Psoas muscle (tissue), 8 donors: ENCODE measurements at places on chromosomes 12 and 14. TPM values are rescaled to one million over a fixed set of nuclear protein-coding genes. Genes with fewer than 3 reads are reported as not detected.

DNA sequence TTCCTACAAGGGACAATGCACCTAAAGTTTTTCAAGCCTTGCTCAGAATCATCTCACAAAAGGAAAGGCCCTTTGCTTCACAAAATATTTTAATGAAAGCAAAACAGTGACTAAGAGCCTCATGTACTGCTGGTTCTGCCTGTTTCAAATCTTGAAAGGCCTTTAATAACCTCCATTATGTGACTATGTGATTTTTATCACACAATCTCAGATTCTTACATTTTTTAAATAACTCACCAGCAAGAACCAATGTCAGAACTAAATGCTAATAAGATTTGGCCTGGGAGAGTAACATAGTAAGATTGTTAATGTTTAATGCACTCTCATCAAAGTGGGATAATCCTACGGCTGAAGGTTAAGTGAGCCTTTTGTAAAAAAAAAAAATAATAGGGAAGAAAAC is 378.9 kb downstream of the RGS6 start:
- no peak for DNase-seq

DNA sequence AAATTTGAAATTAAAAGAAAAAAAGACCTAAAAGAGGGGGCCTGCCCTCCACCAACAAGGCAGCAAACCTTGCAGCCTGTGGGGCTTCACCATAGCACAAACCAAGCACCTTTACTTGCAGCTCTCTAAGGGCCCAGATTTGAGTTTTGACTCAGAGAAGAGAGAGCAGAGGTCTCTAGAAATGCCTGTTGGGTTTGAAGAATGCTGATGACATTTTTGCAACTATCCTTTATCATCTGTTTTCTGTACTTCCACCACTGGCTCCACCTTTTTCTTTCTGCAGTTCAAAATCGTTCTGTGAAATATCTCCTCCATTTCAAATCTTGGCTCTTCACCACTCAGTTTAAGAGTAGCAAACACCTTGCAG is 83.8 kb upstream of the HMGA2 start:
- no peak for DNase-seq

The TAS2R8 gene
- total RNA-seq: not detected

DNA sequence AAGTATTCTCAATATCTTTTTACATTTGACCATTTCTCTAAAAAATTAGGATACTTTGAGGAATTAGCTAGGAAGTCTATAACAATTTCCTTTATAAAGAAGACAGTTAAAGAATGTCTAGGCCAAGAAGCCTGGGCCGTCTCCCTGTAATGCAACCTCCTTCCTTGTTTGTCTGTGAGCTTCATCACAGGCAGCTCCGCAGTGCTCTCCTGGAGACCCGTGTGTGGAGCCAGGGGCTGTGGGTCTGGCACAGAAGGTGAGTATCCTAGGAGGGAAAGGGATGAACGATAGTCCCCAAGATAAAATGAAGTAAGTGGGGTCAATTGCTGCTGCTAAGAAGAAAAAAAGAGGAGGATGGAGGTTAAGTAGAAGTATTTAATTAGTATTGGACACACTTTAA is 31.8 kb upstream of the ATP23 start:
- DNase-seq: no peak

- peak; percentile 75 for DNase-seq
Observed at GRCh38 chr12:52372216-52373154, 5.2 kb upstream of the KRT85 start.

DNA sequence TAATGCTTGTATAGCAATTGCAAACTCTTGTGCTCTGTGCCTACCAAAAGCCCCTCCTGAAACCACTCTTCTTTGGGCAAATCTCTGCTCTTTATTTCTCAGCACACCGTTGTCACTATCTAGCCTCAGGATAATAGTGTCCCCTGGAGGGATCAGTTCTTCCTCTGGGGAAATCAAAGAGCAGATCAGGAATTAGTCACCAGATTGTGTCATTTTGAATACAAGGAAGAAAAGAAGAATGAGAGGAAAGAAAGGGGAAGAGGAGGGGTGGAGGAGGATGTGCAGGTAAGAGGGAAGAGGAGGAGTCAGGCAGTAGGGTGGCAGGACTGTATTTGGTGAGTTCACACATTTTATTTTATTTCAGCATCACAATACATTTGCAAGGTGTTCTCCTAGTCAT is 256.4 kb downstream of the GRIN2B start:
- DNase-seq: no peak

DNA sequence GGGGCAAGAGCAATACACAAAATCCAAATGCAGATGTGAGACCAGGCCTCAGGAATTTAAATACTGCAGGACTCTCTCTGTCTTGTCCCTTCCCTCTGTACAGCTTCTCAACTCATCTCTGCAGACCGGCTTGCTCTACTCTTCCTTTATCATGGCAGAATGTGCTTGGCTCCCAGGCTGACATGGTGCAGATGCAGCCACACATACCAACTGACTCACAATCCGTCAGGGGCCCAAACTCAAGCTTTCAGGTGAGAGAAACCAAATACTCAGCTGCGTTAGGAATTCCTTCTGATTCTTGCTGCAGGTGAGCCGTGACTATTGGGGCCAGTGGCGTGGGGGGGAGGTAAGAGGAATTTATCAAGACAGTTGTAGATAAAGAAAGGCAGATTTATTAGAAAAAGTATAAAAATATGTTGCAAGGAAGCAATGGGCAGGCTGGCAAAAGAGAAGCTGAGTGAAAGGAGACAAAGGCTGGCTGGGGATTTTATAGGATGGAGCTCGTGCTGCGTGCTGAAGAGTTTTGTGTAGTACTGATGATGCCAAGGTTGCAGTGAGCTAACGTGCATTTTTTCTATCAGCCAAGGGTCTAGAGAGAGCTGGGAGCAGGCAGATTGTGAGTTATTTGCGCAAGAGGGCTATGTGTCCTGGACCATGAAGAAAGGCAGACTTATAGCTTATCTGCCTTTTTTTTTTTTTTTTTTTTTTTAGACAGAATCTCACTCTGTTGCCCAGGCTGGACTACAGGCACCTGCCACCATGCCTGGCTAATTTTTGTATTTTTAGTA is 5.0 kb upstream of the LGALS3 start:
- no peak for DNase-seq

- no peak for DNase-seq
Observed at GRCh38 chr12:105469211-105469610, 138.7 kb downstream of the C12orf75 start.

DNA sequence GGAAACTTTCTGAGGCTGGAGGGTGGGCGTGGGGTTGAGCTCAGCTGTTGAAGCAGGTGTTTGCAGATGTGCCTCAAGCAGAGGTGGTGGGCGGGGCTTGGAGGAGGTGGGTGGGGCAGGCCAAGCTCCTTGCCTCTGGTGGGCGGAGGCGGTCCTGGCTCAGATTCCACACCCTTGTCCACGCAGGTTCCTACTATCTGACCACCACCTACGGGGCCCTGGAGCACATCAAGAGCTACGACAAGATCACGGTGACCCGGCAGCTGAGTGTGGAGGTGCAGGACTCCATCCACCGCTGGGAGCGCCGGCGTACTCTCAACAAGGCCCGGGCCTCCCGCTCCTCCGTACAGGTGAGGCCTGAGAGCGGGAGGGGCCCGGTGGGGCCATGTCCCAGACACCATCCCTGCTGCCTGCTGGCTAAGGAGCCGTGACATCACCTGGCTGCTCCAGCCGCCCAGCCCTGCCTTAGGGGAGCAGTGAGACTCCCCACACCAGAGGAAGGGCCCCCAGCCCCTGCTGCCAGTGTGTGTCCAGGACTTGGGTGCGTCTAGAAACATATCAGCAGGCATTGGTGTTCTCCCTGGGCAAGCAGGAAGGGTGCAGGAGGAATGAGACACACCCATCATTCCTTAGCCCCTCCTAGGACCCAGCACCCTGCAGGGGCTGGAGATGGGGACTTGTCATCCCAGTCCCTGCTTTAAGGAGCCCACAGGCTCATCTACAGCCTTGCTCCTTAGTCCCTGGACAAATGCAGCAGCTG is 63.4 kb downstream of the LGMN start:
- DNase-seq: no peak

The PLBD1 gene
- 6.5 TPM for total RNA-seq

The MGST1 gene
- 12.2 TPM for total RNA-seq

DNA sequence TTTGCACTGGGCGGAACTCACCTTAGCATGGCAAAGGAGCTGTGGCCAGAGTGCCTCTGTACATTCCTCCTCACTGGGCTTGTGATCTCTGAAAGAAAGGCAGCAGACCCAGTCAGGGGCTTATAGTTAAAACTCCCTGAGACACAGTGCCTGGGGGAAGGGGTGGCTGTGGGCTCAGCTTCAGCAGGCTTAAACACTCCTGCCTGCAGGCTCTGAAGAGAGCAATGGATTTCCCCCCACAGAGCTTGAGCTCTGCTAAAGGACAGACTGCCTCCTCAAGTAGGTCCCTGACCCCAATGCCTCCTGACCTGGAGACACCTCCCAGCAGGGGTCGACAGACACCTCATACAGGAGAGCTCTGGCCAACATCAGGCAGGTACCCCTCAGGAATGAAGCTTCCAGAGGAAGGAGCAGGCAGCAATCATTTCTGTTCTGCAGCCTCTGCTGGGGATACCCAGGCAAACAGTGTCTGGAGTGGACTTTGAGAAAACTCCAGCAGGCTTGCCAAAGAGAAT is 327.5 kb upstream of the SLC16A7 start:
- DNase-seq: no peak

- DNase-seq: no peak
Observed at GRCh38 chr12:109387425-109388166, 39.9 kb downstream of the MYO1H start.

GRCh38 chr12:123071099-123071800 is 79.6 kb downstream of the PITPNM2 start:
- peak; percentile 62 for DNase-seq

The CLBA1 gene
- 1.3 TPM for total RNA-seq

GRCh38 chr14:53458368-53458814 is 305.3 kb upstream of the DDHD1 start:
- DNase-seq: no peak

The DHRS1 gene
- 3.1 TPM for total RNA-seq

The WNT1 gene
- not detected for total RNA-seq

The HAL gene
- 0.34 TPM for total RNA-seq

- DNase-seq: no peak
Observed at GRCh38 chr12:78146365-78146772, 315.7 kb downstream of the NAV3 start.

DNA sequence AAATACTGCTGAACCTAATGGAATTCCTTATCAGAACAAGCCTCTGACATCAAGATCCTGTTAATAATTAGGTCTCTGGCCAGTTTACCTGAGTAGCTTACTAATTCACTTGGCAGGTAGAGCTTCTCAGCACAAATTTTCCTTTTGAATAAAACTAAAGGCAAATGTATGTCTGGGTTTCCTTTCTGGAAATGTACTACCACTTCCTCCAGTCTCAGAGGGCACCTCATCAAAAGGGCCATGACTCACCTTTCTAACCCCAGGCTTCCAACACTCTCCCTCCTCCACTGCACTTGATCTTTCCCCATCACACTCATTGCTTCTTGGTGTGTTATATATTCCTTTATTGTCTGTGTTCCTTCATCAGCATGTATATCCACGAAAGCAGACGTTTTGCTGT is 90.5 kb downstream of the SLC2A13 start:
- DNase-seq: no peak

DNA sequence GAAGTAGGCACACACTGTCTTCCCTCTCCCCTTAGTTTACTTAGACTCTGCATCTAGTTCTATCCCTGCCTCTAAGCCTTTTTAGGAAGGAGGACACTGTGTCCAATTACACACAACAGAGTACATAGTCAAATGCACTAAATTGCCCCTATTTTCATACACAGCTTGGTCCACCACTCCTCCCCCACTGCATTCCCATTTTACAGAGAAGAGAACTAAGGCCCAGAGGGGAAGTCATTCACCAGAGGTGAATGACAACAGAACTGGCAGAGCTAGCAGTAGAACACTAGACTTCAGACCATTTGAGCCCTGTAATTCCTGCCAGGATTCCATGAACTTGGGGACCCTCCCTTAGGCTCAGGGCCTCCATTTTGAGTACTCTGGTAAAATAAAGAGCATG is 1.1 kb upstream of the JPH4 start:
- DNase-seq: no peak

DNA sequence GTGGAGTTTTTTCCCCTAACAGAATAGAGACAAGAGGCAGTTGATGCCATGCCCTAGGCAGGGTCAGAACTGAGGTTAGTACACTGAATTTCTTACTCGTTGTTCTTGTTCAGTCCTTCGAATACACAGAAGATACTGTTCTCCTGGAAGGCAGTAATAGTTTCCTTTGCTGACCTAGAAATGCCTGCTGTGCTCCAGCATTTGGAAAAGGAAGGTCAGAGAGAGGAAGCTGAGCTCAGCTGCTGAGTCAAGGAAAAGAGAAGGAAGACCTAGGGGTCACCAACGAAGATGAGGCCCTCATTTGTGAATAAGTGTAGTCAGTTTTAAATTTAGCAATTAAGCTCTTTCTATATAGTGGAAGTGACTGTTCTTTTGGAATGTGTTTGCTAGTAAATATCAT is 100.1 kb downstream of the CRADD start:
- DNase-seq: no peak

GRCh38 chr12:41606468-41607445 is 418.6 kb downstream of the PDZRN4 start:
- DNase-seq: no peak

DNA sequence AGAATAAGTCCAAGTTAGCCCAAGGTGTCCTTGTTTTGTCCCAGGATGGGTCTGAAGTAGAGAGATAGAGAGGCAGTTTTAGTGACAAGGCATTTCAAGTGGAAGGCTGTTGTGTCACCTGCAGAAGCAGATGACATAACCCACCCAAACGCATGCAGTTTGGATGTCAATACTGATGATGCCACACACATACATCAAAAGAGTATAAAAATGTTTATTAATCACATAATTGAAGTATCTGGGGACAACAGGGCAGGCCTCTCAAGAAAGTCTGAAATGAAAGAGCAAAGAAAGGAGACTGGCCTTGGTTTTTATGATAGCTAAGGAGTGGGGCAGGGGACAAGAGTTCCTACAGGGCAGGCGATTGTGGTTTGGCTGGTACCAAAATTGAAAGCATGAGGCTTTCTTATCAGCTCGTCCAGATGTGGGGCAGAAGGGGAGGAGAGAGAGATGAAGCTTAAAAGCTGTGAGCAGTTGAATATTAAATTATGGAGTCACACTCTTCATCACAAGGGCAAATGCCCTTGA is 78.4 kb upstream of the TSPAN8 start:
- no peak for DNase-seq

DNA sequence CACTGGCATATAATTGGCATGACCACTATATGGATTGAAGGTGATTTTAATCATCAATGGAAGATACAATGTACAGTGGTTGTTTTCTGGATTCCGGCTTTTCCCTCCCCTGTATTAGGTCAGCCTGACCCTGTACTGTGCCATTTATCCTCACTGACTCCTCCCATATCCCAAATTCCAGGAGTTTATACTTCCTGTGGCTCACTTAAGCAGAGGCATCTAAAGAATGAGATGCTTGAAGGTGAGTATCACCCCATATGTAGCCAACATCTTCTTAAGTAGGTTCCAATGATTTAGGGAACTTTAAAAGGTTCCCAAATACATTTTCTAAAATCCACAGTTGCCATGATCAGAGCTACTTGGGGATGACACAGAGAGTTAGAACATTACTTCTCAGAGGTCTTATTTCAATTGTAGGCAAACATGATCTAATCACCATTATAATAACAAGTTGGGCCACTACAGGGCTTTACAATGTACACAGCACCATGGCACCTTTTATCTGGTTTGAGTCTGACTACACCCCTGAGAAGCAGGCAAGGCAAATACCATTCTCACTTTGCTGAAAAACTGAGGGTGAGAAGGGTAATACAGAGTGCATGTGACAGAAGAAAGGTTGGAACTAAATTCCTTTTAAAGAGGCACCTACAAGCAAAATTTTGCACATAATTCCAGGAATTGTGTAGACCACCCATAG is 212.3 kb upstream of the GARIN6 start:
- no peak for DNase-seq

- no peak for DNase-seq
Observed at GRCh38 chr12:52019113-52019770, 12.5 kb downstream of the TAMALIN start.

The EGLN3 gene
- total RNA-seq: 14.1 TPM
